ENCODE measurements at places on chromosomes 2 and 18. TPM values are rescaled to one million over a fixed set of nuclear protein-coding genes. Genes with fewer than 3 reads are reported as not detected.

GRCh38 chr2:135874777-135875365 lies 1.4 kb downstream of the MCM6 start:
- no peak for DNase-seq

DNA sequence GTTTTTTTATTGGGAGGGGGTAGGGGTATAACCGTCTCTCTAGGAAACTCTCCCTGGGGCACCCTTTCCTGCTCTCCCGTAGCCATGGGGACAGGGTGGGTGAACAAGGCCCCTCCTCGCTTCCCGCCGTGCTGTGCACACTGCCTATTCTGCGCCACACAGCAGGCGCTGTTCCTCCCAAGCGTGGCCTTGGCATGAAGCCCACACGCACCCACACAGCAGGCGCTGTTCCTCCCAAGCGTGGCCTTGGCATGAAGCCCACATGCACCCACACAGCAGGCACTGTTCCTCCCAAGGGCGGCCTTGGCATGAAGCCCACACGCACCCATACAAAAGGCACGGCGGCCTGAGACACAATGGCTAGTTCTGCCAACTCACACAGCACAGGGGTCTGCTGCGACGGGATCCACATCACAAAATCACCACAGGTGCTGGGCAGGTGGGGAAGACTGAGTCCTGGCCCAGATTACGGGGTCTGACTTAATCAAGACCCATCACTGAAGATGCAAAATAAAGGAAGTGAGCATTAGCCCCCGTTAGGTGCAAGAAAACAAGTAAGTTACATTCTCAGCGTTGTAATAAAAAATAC lies 46.6 kb upstream of the TPO start:
- DNase-seq: peak; percentile 84

The FASTKD2 gene
- 25.0 TPM for total RNA-seq

DNA sequence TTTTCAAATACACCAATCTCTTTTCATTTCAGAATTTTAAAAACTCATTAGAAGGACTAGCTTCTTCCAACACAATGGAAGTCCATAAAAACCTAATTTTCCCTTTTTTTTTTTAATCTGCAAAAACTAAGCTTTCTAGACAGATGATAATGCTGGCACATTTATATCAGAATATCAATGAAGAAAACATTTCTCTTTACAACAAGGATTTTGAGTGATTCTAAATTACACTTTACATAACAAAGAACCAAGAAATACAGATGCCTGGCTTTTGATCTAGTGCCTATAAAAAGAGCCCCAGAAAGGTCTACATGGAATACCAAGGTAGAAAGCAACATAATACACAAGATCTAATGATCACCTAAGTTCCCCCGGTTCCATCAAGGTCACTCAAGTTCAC lies 108.0 kb downstream of the AFF3 start:
- DNase-seq: no peak

DNA sequence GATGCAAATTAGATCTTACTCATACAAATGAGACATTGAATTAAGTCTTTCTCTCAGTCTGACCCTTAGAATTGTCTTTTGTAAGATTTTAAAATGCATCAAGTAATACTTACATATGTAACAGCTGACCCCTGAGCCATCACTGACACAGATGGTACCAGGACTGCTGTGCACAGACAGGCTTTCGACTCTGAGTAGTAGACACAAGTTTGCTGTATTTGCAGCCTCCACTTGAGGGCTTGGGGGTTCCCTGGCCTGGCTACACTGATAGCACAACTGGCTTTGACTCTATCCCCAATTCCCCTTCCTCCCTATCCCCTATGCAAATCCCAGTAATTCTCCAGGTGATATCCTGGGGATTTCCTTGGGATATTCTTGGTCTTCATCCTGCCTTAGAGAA lies 200.7 kb downstream of the RPIA start:
- no peak for DNase-seq

Measured in spleen (tissue), 13 donors.